NCI-H1048 (cell line): ENCODE measurements at places on chromosomes 7 and 10.

GRCh38 chr7:128032605-128033235, 1.5 kb upstream of the LRRC4 start:
- no peak for DNase-seq

DNA sequence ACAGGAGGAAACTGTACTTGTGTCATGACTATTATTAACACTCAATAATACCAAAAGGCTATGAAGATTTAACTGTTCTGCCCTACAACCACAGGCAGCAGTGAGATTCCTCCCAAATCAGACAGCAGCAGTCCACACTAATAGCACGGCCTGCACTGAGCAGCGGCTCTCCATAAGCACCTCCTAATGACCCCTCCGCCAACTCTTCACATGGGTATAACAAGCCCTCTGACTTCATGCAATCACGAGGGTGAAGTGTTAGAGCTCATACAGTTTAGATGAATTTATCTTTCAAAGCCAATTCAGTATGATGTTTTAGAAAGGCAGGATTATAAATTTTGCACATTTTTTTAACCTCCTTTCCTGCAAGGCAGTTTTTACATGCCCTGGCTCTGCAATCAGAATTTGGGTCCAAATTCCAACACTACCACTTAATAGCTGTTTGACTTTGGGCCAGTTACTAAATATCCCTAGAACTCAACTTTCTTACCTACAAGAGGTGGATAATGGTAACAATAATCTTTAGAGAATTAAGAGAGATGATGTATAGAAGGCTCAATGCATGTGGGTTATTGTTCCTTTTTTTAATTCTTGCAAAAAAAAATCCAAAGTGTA, 617.1 kb downstream of the KCNMA1 start:
- no peak for DNase-seq

DNA sequence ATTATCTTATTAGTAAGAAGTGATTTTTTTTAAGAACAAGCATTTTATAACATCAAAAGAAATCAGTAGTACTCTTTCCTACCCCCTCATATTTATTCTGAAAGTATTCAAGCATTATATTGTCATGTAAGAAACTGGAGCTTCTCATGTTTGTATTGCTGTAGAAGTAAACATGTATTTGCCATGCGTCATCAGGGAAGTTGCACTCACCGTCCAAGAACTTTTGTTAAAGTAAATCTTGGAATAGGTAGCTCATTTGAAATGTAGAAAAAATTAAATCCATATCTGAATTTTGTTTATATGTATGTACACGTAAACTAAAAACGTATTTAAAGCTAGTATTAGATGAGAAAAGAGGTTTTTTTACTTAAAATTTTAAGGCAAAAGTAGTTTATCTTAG, 96.8 kb downstream of the PTEN start:
- DNase-seq, result no peak

DNA sequence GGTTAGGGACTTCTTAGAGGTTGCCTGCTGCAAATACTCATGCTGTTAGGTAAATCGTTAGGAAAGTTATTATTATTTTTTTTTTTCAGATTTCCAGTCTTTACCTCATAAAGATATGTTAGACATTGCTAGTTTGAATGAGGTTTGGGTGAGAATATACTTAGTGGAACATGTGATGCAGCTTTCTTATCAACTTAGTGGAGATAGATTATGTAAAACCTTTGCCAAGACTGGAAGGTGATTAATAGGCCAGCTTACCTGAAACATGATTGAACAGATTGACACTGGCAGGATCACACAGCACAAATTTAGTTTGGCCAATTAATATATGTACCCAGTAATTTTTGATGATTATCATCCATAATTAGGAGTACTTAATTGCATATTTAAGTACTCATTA, 32.3 kb downstream of the ADD3 start:
- no peak for DNase-seq

GRCh38 chr7:48388911-48389310, 217.7 kb downstream of the ABCA13 start:
- no peak for DNase-seq

- DNase-seq, result no peak
Measured at GRCh38 chr10:75654171-75654771, 222.8 kb downstream of the LRMDA start.

GRCh38 chr7:130897515-130898419, 163.8 kb upstream of the KLF14 start:
- no peak for DNase-seq

GRCh38 chr7:46213154-46213537, 292.1 kb upstream of the IGFBP3 start:
- no peak for DNase-seq

DNA sequence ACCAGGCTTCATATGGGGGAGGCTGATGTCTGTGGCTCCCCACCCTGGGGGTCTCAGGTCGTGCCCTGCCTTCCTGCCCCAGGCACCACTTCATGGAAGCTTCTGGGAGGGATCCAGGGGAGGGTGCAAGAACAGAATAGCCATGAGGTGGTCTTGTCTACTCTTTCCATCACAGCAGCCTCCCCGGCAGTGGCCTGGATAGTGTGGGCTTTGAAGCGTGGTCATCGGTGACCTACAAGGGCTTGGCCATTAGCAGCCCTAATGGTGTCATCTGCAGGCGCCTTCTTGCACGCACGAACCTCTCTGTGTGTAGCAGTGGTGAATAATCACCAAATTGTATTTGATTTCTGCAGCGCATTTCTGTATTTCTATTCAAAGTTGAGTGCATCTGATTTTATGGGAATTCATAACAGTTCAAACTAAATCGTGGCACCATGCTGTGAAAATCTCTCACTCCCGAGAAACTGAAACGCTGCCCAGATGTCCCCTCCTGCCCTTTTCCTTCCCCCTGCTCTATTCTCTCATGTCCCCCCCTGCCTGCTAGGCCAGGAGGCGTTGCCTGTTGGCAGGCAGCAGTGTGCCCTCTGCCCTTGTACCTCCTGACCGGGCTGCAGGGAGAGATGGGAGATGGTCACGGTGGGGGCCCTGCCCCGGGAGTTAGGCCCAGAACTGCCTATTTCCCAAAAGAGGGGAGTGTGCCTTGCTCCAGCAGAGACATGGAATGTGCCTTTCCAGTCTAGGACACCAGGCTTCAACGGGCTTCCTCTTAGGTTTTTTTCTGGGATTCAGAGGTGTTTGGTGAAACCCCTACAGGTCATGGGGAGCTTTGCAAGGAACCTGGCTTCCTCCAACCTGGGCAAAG, 34.8 kb downstream of the CDH23 start:
- no peak for DNase-seq

DNA sequence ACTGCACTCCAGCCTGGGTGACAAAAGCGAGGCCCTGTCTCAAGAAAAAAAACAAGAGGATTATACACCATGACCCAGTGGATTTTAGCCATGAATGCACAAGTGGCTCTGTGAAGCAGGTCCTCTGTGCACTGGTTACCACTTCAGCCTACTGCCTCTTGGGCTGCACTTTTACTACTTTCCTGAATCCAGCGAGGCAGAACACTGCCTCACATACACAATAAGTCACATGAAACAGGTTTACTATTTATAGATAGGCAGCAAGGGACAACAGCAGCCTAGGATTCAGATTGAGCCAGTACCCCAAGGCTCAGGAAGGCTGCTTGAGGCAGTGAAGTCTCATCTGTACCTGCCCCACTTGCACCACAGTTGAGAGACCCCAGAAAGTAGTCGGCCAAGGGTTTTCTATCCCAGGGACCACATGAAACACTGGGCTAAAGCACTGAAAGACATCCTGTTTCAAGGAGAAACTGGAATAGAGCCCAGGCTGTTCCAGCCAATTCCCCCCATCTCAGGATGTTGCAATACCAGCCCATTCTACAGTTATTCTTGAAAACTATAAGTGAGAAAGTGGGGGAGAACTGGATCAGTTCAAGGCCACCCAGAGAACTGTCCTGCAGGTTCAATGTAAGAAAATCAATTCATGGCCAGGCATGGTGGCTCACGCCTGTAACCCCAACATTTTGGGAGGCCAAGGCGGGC, 10.3 kb upstream of the OGDH start:
- DNase-seq, result no peak

GRCh38 chr10:117552156-117552631, 9.6 kb downstream of the EMX2 start:
- DNase-seq, result no peak

GRCh38 chr7:80210400-80210799, 75.8 kb downstream of the GNAI1 start:
- no peak for DNase-seq

- no peak for DNase-seq
Measured at GRCh38 chr10:112851181-112851580, 98.9 kb upstream of the TCF7L2 start.

GRCh38 chr7:144011458-144012230, 11.5 kb downstream of the OR6B1 start:
- DNase-seq, result no peak

- no peak for DNase-seq
Measured at GRCh38 chr10:108450280-108450679, 1285.8 kb upstream of the SORCS1 start.

DNA sequence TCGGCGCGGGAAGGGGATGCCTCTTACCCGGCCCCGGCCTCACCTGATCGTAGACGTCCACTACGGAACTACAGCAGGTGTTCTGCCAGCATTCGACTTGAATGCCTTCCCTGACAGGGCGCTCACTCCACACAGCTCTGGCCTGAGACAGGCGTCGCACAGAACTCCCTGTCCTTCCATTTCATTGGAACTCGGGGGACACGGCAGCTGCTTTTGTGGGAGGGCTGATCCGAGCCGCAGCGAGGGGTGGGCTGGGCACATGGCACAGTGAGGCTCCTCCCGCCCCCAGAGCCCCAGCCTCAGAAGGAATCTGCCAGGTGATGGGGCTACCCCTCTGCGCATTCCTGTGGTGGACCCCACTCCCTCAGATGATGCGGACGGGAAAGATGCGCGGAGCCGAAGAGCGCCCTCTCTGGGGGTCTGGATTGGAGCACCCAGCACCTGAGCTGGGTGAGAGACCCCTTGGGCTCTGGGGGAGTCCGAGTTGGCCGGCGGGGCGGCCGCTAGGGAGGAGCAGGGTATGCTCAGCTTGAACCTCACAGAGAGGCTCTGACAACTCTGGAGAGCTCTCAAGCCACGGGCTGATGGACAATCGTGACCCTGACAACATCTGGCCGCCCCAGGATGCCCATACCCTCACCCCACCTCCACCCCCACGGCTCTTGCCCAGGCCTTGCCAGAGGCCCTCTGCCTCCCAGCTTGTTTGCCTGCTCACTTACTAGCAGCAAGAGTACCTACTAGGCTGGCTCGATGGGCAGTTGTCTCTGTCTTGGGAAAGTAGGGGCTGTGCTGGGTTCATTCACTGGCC, 36.6 kb downstream of the RASGEF1A start:
- no peak for DNase-seq

- no peak for DNase-seq
Measured at GRCh38 chr10:123911866-123912265, 20.3 kb upstream of the CPXM2 start.

GRCh38 chr10:60170250-60170649, 219.4 kb downstream of the ANK3 start:
- no peak for DNase-seq

DNA sequence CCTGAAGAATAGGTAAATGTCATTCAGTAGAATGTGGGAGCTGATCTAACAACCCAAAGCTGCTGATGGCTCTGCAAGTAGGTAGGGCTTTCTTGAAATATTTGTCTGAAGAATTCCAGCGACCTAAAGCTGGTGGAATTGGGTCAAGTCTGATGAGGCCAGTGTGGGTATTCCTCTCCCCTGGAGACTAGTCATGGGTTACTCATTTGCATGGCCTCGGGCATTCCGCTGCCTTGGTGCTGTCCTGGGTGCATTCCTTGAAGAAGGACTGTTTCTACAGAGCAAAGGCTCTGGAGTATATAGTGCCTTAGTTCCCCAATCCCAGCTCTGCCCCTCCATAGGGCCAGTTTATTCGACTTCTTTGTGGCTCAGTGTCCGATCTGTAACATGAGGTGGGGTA, 19.2 kb downstream of the PDK4 start:
- DNase-seq, result no peak

DNA sequence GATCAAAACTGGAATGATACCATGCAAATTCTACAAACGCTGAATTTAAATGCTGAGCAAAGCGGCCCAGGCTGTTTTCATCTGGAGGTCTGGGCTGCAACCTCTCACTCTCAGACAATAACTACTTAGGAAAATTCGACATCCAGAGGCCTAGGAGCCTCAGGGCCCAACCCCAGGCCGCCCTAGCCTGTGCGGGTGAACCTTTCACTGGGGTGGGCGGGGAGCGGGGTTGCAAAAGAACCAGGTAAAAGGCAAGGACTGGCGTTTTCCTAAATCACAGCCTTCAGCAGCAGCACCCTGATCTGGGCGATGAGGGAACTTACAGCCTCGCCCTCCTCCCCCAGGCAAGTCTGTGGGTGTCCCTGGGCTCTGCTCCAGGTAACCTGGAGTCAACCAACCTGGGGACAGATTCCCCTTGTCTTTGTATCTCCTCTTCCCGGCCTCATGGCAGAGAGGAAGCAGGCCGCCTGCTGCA, 33.4 kb downstream of the CALML5 start:
- no peak for DNase-seq

- DNase-seq, result no peak
Measured at GRCh38 chr7:95772771-95773581, 622 bp downstream of the DYNC1I1 start.

DNA sequence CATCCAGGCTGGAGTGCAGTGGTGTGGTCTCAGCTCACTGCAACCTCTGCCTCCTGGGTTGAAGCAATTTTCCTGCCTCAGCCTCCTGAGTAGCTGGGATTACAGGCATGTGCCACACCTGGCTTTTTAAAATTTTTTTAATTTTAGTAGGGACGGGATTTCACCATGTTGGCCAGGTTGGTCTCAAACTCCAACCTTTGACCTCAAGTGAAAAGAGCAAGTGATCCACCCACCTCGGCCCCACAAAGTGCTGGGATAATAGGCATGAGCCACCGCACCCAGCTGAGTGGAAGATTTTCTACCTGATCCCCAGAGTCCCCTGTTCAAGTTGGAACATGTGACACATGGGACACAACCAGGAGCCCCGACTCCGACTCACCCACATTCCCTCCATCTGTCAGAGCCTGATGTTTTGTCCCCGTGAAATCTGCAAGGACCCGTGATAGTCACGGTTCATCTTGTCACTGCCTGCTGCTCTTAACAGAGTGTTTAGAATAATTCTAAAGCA, 104.5 kb downstream of the SMURF1 start:
- DNase-seq, result no peak

- no peak for DNase-seq
Measured at GRCh38 chr10:43252783-43253341, 14.0 kb downstream of the RASGEF1A start.

GRCh38 chr10:82924711-82925110, 1049.7 kb downstream of the NRG3 start:
- DNase-seq, result no peak

GRCh38 chr7:46661431-46661830, 740.4 kb upstream of the IGFBP3 start:
- DNase-seq, result no peak
